ENCODE measurements at places on chromosomes 2 and 18.
A peak's percentile ranks its signal among the peaks of the same experiment; 100 is the strongest.

DNA sequence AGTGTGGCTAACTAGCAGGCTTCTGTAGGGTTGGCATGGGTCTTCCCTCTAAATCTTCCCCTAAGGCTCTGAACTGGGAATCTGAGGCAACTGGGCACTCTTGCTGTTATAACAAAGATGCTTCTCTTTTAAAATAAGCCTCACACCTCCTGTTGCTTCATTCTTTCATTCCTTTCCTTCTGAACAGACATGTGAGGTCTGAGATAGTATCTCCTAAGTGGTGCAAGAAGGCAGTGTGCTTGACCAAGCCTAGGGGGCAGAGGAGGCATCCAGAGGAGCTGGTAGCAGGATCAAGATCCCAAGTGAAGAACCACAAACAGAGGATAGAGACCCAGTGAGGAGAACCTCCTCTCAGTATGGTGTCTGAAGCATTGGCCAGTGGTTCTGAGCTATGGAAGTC, 90.9 kb downstream of the TTC27 start:
- no peak for DNase-seq

DNA sequence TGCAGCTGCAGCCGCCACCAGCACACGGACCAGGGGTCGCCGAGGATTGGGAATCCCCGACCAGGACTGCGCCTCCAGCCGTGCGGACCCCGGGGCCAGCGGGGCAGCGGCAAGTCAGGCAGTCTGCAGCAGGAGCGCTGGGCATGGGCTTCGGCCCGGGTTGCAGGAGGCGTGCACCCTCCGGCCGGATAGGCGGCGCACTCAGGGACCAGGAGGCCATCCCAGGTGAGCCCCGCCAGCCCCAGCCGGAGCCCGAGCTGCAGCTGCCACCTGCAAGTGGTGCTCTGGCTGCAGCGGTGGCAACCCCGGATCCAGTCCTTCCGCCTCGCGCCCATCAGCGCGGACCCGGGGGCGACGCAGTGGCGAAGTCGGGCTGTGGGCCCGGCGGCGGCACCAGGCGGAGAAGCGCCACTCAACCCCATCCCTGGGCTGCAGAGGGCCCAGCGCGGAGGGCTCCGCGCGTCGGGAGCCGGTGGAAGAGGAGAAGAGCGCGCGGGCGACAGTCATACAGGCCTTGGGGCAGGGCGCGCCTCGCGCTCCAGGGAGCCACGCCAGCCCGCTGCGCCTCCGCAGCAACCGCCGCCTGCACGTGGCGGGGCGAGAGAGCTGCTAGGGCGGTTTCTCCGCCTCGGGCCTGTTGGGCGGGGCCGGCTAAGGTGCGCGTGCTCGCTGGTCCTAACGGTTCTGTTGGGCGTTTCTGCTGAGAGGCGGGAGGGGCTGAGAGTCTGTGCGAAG, 73.8 kb downstream of the RPIA start:
- peak; percentile 30 for DNase-seq

- no peak for DNase-seq
These were observed 10.3 kb downstream of the SCN1A start for GRCh38 chr2:166117491-166117890.

DNA sequence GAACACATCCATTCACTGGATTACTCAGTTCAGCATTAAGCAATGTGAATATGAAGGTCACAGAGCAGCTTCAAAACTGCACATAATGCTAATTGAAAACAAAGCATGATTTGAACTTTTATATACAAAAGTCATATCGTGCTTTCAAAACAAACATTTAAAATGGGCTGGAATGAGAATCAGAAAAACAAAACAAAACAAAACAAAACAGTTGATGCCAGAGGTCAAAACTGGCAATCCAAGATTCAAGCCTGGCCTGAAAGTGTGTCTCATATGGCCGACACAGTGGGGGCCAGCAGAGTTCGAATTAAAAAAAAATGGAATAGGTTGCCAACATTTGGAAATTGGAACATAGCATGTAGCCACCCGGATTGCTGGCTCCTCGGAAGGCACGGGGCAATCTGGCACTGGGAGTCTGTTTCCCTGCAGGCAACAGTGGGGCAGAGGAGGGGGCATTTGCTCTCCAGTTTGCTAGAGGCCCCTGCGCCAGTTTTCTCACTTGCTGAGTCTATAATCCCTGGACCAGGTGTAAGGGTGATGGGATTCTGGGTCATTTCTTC, 294.4 kb downstream of the ZNF521 start:
- DNase-seq: no peak

DNA sequence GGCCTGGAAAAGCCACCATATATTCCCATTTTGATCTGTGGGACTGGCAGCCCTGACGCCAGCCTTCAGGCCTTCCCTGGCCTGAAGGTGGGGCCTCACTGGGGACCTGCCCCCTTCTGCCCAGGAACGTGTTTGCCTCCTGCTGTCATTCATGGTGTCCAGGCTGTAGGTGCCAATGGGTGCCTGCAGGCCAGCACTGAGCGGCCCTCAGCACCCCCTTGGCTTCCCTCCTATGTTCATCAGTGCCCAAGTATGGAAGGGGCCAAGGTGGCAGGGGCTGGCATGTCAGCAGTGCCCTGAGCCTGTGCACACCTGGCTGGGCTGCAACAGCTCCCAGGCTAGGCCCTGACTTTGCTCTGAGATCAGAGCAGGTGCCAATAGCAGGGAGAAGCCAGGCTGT, 800.3 kb upstream of the RAB6C start:
- DNase-seq: no peak

DNA sequence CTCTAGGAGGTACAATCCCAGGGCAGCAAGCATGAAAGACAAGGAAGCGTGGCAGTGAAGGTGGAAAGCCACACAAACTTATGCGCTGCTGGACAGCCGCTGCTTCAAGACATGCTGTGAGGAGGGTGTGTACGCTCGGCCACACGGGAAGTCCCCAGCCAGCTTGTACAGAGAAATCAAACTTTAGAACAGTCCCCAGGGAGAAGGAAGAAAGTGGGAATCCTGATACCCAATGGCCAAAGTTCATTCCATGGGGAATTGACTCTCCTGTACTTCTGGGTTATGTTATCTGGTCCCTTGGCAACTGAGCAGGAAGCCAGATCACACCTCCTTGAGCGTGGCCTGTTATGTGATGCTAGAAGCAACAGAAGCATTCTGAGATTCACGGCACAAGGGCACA, 86.1 kb upstream of the BOD1L2 start:
- DNase-seq: no peak

DNA sequence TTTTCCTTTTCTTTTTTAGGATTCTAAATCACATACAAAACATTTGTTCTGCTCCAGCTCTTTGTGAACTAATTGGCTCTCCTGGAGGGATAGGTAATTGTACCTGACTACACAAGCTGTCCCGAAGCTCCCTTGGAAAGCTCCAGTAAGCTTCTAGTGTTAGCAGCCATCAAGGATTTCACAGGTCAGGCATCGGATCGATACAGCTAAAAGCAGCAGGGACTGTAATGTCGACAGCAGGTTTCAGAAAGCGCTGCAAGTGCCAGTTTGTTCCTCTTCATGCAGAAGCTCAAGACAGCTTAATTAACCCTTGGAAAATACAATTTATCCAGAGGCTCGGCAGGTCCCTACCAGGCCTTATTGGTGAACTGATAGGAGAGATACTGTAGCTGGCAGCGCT, 87.2 kb upstream of the VRK2 start:
- DNase-seq: no peak

DNA sequence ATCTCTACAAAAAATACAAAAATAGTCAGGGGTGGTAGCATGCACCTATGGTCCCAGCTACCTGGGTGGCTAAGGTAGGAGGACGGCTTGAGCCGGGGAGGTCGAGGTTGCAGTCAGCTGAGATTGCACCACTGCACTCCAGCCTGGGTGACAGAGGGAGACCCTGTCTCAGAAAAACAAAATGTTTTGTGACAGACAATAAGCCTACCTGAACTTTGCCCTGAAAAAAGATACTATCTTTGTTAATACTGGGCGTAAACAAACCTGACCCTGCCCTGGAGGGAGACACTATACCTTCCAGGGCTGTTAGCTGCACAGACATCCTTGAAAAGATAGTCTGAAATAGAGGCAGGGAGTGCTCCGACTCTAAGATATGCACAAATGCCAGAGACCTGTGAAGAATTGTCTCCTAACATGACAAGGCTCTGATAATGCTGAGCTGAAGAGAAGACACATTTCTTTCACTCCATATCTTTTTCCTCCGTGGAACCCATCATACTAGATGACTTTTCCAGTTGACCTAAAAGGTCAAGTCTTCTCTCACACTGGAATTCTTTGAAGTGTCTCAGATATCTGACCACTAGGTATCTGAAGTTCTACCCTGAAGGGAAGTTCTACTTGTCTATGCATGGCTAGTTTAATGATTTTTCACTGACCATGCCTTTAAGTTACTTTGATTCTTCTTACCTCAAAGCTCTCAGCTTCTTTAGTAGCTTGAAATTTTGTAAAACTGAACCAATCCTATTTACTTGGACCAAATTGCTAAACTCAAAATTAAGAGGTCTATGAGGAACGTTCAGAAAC, 20.9 kb upstream of the HK2 start:
- DNase-seq: no peak

DNA sequence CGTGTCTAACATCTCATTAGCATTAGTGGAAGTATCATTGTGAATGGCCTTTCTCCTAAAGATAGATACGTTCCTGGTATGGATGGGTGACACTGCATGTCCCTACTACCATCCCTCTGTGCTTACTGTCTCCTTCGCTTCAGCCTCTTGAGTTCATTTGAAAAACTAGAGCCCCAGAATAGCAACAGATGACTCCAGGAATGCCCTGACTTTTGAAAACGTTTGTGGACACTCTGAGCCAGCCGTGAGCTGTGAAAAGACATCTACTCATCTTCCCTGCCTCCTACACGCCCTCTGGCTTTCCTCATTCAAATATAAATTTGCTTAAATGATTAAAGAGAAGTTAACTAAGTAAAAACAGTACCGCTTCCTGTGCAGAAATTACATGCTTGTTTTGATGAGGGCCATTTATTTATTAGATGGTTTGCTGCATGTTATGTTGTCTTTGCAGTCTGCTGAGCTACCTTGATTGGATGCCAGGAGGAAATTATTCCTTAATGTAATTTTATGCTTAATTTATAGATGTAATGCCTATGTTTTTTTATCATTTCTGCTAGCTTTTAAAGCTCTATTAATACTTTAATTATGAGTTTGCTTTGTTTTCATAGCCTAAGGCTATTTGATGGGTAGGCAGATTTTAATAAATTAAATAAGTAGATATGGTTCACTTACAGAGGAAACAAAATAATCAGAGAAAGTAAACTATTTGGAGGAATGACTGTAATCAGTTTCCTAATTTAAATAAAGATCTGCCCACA, 32.1 kb upstream of the MYO3B start:
- no peak for DNase-seq

- no peak for DNase-seq
These were observed 93.4 kb upstream of the MEX3C start for GRCh38 chr18:51290860-51291259.

- DNase-seq: no peak
These were observed 9.7 kb downstream of the SMAD7 start for GRCh38 chr18:48940854-48941611.

DNA sequence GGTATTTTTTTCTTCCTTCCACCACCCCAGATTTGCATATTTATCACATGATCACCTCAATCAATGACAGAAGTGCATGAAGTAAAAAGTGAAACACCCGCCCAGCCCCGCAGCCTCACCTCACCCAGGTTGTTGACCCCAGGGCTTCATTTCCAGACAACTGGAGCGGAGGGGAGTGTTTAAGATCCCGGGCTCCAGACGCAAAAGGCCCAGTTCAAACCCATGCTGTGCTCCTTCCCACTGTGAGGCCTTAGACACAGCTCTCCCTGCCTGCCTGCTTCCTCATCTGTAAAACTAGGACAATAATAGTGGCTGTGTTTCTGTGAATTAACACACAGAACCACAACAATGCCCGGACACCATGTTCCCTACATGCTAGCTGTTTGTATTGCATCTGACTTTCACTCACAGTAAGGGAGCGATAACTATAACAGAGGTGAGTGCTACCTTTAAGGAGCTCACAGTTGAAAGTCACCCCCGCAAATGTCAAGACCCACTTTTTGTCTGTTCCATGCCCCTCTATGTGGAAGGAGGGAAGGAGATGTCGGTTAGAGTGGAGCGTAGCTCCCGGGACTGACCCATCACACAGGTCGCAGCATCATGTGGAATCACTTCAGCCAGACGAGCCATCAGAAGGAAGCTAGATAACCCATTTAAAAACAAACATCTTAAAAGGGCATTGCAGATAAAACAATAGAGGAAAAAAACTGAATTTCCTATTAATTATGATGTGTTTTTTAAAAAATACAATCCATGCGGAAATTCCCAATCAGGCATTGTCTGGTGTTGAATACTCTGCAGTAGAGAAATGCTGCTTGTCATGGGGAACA, 77.5 kb upstream of the DAPL1 start:
- no peak for DNase-seq

Data from kidney capillary endothelial cell (primary cell).